ENCODE measurements at places on chromosomes 12 and 14. TPM values are rescaled to one million over a fixed set of nuclear protein-coding genes. Genes with fewer than 3 reads are reported as not detected.
A peak's percentile ranks its signal among the peaks of the same experiment; 100 is the strongest.

Gene GPR162
- 25.4 TPM for polyA plus RNA-seq

- DNase-seq, result no peak
Observed at GRCh38 chr14:30569216-30569902, 10.4 kb downstream of the G2E3 start.

GRCh38 chr14:19799880-19800279 is 3.7 kb upstream of the OR4N2 start:
- DNase-seq, result no peak

Gene PAWR
- polyA plus RNA-seq, result 91.1 TPM

DNA sequence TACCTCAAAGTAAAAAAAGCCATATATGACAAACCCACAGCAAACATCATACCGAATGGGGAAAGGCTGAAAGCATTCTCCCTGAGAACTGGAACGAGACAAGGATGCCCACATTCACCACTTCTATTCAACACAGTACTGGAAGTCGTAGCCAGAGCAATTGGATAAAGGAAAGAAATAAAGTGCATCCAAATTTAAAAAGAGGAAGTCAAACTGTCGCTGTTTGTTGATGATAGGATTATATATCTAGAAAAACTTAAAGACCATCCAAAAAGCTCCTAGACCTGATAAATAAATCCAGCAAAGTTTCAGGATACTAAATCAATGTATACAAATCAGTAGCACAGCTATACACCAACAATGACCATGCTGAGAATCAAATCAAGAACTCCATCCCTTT is 5.2 kb downstream of the NDUFA12 start:
- DNase-seq, result no peak

- no peak for DNase-seq
Observed at GRCh38 chr12:109680264-109681005, 33.2 kb upstream of the FAM222A start.

- no peak for DNase-seq
Observed at GRCh38 chr14:98791661-98792060, 480.3 kb downstream of the BCL11B start.

GRCh38 chr12:101490286-101490920 is 15.3 kb downstream of the SPIC start:
- DNase-seq, result peak; percentile 12

Gene NCKAP5L
- polyA plus RNA-seq, result 23.3 TPM

Gene ASCL1
- polyA plus RNA-seq, result 0.12 TPM

DNA sequence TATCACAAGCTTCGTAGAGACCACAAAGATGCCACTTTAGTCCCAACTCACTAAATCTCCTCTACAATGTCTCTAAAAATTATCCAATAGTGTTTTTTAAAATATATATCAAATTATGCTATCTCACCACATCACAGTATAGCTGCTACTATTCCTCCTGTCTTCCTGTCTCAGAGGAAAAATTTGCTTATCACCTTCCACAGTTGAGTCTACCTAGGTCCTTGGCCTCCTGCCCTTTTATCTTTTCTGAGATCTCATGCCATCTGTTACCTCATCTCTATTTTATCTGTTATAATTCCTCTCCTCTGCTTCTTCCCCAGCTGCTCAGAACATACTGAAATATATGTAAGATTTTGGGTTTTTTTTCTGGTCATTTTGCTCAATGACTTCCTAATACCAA is 568.2 kb downstream of the DIO2 start:
- no peak for DNase-seq

DNA sequence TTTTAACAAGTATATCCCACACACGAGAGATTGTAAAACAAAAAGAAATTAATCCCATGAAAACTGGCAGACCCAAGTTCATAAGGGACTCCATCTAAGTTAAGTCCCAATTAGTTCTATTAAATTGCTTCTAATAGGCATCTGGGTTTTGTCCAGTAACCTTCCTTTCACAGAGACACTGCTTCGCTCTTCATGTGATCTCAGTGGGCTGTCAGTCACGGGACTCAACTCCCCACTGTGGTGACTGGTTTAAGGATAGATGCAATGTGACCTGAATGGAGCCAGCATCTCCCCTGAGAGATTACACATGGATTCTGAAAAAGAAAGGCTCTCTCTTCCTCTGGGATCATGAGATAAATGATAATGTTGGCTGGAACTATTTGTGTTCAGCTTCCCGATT is 96.4 kb downstream of the GAS2L3 start:
- no peak for DNase-seq

DNA sequence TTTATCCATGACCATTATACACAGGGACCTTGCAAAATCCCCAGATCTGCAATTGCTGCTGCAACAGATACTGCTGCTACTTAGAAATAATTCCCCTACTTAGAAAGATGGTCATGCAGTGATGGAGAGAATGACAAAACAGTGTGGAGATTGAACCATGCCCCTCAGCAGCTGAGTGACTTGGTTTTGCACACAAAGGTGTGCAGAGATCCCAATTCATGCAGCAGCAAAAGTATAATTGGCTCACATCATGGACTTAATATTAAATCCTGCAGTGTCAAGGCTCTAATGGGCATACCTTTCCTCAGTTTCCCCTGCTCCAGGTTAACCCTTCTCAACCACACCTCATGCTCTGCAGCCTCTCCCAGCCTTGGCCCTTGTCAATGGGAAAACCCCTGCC is 3.0 kb upstream of the KRT78 start:
- DNase-seq, result no peak

DNA sequence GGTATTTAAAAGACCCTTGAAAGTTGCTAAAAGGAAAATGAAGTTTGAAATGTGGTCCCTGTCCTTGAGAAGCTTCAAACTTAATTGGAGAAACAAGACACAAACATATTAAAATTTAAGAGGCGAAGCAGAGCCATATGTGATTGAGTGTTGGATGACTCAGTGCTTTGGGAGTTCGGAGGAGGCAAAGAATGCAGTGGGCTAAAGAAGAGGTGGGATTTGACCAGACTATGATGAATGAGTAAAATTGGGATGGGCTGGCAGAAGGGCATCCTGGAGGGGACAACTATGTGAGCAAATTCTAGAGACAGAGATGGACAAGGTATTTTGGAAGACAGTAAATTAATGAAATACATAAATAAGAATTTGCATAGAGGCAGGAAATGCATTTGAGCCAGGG is 358.6 kb downstream of the EGLN3 start:
- DNase-seq, result no peak

Gene SCN8A
- 2.8 TPM for polyA plus RNA-seq

- DNase-seq, result no peak
Observed at GRCh38 chr12:70822412-70822811, 98.1 kb downstream of the PTPRR start.

Gene CNTN1
- 38.1 TPM for polyA plus RNA-seq

DNA sequence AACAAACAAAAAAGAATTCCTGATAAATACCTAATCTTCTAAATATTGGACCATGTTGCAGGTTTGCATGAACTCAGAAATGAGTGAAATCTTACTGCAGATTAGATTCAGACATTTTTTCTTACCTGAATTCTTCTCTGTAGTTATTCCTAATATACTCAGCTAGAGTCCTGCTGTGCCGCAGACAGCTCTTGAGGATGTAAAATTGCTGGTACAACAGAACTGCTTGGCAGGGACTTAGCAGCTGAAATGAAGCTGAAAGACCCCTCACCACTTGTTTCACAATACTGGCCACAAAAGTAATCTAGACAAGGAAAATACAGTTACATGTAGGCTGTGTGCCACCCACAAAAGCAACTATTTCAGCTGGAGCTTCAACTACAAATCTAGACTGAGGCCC is 48.3 kb upstream of the KICS2 start:
- DNase-seq, result no peak

DNA sequence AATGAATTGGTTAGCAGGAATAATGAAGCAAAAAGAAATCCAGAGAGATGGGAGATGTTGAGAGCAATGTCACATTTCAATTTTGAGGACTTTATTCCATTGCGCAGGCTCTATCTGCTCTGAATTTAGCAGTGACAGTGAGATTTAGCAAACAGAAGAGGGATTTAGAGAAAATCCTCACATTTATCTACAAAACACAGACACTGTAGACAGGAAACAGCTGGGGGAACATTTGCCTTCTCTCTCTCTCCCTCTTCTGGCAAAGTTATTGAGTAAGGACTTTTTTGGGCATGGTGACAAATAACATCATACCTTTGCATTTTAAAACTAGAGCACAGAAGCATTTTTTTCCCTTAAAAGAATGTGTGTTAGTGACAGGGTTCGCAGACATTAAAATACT is at the start of gene IGF1:
Gene IGF1, minus strand, starts transcription at position 158 of the 400 bp plus-strand sequence. CDS start 182 bp downstream, outside the sequence.
- DNase-seq, result peak; percentile 26

DNA sequence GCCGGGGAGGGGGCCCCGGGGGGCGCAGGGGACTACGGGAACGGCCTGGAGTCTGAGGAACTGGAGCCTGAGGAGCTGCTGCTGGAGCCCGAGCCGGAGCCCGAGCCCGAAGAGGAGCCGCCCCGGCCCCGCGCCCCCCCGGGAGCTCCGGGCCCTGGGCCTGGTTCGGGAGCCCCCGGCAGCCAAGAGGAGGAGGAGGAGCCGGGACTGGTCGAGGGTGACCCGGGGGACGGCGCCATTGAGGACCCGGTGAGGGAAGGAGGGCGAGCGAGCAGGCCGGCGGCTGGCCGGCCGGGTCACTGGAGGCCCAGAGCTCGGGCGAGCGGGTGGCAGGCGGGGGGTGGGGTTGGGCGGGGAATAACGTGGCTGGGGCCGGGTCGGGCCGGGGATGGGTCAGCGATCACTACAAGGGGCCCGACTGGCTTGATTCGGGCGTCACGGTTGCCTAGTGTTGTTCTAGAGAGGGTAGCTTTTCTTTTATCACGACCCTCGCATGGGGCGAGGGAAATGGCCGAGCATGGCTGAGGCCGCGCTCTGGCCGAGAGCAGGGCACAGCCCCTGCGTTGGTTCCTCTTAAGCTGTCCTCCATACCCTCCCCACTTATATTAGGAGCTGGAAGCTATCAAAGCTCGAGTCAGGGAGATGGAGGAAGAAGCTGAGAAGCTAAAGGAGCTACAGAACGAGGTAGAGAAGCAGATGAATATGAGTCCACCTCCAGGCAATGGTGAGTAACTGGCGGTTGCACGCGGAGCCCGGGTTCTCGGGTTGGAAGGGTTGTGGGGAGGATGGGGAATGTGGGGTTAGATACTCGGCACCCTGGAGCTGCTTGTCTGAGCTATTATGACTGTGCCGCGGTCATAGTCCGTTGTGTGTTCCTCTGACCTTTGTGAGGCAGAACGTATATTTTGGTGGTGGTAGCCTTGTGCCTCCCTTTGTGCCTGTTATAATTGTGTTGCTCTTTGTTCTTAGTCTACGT is 603 bp downstream of the PABPN1 start:
- DNase-seq, result no peak

- no peak for DNase-seq
Observed at GRCh38 chr12:6225630-6226001, 25.4 kb downstream of the CD9 start.

DNA sequence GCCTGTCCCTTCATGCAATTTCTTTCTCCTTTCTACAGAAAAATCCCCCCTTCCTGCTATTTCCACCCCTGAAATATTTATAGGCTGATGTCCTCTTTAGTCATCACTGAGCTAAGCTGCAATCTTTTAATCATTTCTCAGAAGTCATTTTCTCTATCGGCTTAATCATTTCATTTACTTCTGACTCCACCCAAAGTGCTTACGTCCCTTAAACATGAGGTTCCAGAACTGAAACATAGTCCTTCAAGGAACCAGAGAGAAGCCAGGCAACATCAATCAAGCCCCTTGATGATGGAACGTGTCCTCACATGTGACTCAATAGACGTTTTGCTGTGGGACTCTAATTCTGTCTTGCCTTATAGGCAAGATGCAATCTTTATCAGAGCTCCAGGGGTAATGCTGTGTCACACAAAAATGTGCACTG is 148.7 kb upstream of the KRR1 start:
- DNase-seq, result no peak

GRCh38 chr12:123384318-123384993 is 524 bp downstream of the KMT5A start:
- DNase-seq, result no peak

Gene KRT78
- not detected for polyA plus RNA-seq

Gene PLBD1
- polyA plus RNA-seq, result 40.7 TPM

Gene PLEKHH1
- 75.3 TPM for polyA plus RNA-seq

DNA sequence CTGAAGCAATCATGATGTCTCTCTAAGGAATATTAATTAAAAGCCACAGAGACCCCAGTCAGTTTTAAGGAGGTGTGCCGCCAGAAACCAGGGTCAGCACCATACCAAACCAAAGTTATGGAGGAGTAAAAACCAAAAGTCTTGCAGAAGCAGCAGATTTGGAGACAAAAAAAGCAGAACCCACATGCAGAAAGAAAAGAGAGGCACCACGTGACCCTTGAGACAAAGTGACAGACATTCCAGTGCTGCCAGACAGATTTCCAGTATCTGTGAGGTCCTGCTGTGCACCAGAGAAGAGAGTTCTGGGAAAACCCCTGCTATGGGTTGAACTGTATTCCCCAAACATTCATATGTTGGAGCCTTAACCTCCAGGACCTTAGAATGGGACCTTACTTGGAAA is 59.7 kb downstream of the CAPZA3 start:
- no peak for DNase-seq

Gene CDKL1
- polyA plus RNA-seq, result 6.2 TPM

Gene LYSET
- polyA plus RNA-seq, result 43.7 TPM

Gene MSRB3
- 24.8 TPM for polyA plus RNA-seq

Gene KRT8
- polyA plus RNA-seq, result 204 TPM

Gene SIX4
- 7.7 TPM for polyA plus RNA-seq

Gene UNC79
- polyA plus RNA-seq, result 1.4 TPM

Gene TCL1B
- 0.42 TPM for polyA plus RNA-seq

Gene LGR5
- 21.8 TPM for polyA plus RNA-seq

Gene KERA
- not detected for polyA plus RNA-seq

- peak; percentile 8 for DNase-seq
Observed at GRCh38 chr12:40946612-40947194, 241.4 kb upstream of the PDZRN4 start.

- DNase-seq, result peak; percentile 13
Observed at GRCh38 chr12:95446506-95446900, 27.4 kb upstream of the METAP2 start.

Gene GPRC5D
- 0.71 TPM for polyA plus RNA-seq

GRCh38 chr14:103619057-103619456 is 10.0 kb upstream of the KLC1 start:
- no peak for DNase-seq

- no peak for DNase-seq
Observed at GRCh38 chr12:54452628-54453027, 20.8 kb downstream of the GTSF1 start.

DNA sequence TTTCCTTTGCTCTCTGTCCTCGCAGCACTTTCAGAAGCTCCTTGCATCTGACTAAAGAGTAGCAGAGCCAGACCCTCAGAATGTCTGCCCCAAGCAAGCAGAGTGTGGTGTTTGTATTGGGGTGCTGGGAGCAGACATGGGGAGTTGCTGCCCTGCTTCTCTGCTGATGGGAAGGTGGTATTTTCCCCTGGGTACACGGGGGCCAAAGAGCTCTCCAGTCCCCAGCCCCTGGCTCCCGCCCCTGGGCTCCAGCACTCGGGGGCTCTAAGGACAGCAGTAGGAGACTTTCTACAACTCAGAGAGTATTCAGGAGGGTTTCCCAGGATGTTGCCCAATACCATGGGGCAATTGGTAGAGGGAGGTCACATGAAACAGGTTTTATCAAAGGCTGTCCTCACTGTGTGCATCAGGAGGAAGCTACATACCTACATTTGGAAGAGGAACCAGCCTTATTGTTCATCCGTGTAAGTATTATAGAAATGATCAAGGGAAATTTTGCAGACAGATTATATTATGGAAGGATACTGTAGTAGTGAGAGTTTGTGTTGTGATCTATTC is 50.3 kb downstream of the DAD1 start:
- DNase-seq, result no peak

- no peak for DNase-seq
Observed at GRCh38 chr12:1758887-1759286, 61.5 kb upstream of the LRTM2 start.

Gene SIRT4
- 3.6 TPM for polyA plus RNA-seq

Data from renal cortex interstitium (tissue), 15 donors.